ENCODE measurements at places on chromosomes 3 and 15. TPM values are rescaled to one million over a fixed set of nuclear protein-coding genes. Genes with fewer than 3 reads are reported as not detected.
A peak's percentile ranks its signal among the peaks of the same experiment; 100 is the strongest.

DNA sequence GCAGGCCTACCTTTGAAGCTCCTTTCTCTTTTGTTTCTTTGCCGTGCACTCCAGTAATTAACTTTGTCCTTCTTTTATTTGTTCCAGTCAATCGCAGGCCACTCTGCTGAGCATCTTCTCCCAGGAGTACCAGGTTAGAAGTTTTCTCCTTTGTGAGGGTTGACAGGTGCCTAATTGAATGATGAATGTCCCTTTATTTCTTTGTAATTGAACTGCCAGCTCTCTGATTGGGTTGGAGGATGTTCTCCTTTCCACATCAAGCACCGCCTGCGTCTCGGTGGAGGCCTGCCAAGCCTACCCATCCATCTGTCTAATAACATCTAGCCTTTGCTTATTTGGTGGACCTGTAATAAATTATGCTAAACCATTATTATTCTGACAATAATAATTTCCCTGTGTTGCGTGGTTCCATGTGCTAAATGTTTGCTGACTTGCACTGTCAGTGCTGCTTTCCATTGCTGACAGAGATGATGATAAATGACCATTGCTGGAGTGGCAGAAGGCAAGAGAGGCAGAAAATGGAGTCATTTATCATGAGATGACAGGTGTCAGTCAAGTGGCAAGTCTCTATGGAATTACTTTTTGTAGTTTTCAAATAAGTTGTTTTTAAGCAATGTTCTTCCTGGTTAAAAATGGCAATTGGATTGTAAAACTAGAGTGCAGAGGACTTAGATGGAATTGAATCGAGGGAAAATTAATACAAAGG is 64.9 kb downstream of the CDIN1 start:
- DNase-seq, result no peak

DNA sequence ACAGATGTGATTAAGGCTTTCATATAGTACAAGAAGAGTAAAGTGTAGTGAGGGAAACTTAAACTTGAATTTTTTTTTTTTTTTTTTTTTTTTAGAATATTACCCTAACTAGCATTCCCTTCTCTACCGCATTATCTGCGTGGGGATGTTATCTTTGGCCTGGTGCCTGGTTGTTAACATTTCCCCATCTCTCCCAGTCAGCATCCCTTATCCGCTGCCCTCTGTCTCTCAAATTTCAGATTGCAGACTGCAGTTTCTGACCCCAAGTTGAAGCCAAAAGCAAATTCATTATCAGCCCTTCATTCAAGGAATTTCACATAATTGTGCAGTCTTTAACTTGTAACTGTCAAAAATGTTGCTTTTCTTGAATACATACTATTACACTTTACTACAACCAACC is 353.0 kb downstream of the PLOD2 start:
- DNase-seq, result peak; percentile 12

Gene GOLGA8O
- not detected for total RNA-seq

GRCh38 chr3:64311424-64312061 is 86.3 kb upstream of the PRICKLE2 start:
- no peak for DNase-seq

DNA sequence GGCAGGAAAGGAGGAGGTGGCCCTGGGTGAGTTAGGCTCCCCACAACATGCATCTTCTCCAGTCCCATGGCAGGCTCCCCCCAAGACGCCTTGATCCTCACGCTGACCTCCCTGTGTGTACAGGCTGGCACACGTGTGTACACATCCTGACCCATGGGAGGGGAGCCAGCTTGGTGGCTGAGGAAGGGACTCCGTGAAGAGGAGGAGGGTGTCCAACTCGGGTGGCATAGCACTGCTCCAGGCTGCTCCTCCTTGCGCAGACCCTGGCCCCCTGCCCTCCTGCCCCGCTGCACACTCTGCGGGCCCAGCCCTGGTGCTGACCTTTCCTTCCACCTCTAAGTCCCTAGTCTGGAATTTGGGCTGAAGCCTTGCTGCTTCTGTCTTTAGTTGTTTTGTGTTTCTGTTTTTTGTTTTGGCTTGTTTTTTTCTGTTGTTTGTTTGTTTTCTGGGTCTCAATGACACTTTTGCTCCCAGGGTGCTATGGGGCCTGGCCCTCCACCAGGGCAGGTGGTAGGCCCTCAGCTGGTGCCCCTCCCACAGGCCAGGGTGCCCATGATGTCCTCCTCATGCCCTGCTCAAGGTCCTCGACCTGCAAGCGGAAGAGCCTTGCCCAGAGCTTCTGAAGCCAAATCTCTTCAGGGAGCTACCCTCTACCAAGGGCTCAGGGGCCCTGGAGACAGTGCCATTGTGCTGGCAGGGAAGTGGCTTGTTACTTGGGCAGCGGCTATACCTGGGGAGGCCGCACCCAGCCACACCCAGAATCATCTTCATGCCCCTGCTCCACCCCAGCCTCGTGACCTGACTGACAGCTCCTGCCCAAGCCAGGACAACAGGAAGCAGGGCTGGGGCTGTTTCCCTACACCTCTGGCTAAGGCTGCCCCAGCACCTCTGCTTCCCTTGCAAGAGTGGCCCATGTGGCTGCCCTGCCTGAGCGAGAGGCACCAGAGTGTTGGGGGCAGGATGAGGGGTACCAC is 5.1 kb downstream of the EPHB3 start:
- no peak for DNase-seq

Gene GJD2
- not detected for total RNA-seq

Gene CATSPER2
- total RNA-seq, result 0.52 TPM
